Naive B cell (primary cell): ENCODE measurements at places on chromosomes 5 and 9. TPM values are rescaled to one million over a fixed set of nuclear protein-coding genes. Genes with fewer than 3 reads are reported as not detected.

GRCh38 chr5:135128361-135128760 is 94.3 kb upstream of the PITX1 start:
- no peak for DNase-seq

DNA sequence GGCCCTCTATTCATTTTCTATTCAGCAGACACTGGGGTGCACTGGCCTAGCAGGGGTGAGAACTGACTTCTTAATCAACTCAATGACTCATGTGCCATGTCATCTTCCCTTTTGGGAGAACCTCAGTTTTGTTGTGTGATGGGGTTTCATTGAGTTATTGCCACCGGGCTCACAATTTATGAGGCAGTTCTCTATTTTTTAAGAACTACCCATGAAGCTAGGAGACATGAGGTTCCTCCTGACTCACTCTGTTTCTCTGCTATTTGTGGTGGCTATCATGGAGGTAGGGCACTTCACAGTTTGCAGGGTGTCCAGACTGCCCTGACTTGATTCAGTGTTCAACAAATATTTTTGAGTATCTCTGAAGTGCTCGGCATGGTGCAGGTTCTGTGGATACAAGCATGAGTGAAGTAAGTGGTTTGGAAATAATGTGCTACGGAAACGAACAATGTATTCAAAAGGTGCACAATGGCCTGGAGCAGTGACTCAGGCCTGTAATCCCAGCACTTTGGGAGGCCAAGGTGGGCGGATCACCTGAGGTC is 39.3 kb downstream of the SPARC start:
- DNase-seq: no peak

- no peak for DNase-seq
Observed at GRCh38 chr9:68869022-68869421, 144.9 kb downstream of the PRKACG start.

DNA sequence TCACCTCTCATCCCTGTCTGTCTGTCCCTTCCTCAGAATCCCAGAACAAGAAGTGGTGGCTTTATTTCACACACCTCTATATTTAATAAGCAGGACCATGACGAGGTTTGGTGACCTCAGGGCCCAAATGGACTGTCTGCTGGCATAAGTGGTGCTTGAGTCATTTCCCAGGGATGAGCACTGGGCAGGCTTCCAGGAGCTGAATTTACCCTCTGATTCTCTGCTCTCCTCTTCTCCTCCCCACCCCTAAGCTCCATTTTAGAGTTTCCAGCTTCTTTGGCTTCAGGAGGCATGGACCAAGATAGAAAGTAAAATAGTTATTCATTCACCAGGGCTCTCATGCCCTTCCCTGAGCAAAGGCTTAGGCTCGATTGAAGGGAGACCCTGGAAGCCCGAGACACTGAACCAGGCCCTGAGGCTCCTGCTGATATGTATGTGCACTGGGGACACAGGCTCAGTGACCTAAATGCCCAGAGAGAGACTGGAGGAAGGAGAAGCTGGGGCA is 69.1 kb downstream of the PPARGC1B start:
- DNase-seq: no peak

DNA sequence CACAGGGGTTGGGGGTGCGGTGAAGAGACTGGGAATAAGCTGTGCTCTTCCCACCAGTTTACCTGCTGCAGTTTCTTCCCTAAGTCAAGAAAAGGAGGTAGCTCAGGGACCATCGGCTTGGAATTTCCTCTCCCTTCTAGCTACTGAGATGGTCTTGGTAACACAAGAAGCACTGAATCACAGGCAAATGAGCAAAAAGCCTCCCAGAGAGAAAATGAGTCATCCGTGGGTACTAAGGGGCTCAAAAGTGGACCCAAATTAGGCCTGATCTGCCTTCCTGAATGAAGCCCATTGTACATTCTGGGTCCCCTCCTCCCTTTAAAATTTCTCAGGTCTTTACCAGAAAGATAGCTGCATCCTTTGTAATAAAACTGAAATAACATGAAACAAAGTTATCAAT is 49.9 kb downstream of the PTPN3 start:
- no peak for DNase-seq

GRCh38 chr9:112142420-112142819 is 32.7 kb downstream of the SUSD1 start:
- no peak for DNase-seq

DNA sequence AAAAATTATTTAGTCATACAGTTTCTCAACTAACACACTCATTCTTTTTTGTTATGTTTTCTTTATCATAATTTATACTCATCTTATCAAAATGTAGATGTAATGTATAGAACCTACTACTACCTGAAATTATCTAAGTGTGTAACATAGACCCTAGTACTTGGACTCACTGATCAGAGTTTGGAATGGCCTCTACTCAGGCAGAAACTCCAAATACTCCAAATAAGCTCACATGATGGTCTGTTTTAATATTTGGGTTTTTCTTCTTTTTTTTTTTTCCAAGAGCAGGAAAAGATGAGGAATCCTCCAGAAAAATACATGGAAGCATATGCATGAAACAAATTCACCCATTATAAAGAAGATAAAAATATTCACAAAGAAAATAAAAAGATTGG is 126.3 kb downstream of the PDE4D start:
- no peak for DNase-seq

DNA sequence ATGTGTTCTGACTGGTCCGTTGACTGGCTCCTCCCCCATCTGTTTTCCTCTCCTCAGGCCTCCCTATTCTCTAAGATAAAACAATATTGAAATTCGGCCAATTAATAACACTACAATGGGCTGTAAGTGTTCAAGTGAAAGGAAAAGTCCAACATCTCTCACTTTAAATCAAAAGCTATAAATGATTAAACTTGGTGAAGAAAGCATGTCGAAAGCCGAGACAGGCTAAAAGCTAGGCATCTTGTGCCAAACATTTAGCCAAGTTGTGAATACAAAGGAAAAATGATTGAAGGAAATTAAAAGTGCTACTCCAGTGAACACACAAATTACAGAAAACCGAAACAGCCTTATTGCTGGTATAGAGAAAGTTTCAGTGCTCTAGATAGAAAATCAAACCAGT is 310.6 kb downstream of the SPOCK1 start:
- DNase-seq: no peak

- DNase-seq: no peak
Observed at GRCh38 chr5:53334431-53334941, 145.9 kb upstream of the FST start.

DNA sequence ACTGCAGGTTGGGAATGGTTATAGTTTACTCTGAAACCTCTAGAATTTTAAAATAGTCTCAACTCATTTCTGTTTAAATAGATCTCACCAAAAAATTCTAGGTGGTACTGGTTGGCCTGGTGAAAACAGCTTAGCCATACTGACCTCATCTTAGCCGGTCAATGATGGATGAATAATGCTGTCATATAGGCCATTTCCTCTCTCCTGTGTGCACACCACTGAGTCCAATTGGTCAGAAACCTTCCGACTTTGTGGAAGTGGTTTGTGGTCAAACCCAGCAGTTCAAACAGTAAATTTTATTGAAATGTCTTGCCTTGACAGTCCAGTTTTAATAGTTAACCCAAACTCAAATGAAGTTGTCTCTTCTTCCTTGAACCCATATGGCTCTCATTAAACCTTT is 98.6 kb downstream of the GIN1 start:
- DNase-seq: no peak

GAS1 gene
- polyA plus RNA-seq: not detected

WNT8A gene
- not detected for polyA plus RNA-seq

FOXD4L3 gene
- polyA plus RNA-seq: not detected

BTNL8 gene
- polyA plus RNA-seq: not detected

SPDL1 gene
- polyA plus RNA-seq: 5.1 TPM

POU5F2 gene
- 0.12 TPM for polyA plus RNA-seq

SLC6A19 gene
- polyA plus RNA-seq: not detected
